ENCODE measurements at places on chromosomes 11 and 22.

- DNase-seq: no peak
These were observed 31.3 kb downstream of the LRRC74B start for GRCh38 chr22:21076912-21077625.

DNA sequence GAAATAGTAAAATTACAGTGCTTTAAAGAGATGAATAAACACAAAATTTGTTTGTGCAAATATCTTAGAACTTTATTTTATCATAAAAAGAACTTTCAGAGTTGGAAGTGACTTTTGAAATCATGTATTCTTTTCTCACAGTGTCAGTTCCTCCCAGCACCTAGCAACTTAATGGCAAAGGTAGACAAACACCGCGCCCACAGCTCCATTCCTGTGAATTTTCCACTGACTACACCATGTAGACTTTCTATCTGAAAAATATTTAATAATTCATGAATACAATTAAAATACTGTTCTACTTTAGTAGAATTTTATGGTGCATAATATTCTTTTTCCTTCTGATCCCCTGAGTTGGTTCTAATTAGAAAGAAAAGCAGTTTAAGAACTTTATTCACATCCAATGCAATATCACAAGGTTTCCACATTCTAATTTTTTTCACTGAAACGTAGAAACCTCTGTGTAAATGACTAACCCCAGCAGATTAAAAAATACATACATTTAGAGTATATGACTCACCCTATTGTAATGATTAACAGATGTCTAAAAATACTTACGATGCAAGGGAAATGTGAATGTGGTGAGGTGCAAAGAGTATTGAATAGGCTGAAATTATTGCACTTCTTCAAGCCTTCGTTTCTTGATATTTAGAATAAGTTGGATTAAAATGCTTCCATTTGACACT is 218.2 kb upstream of the CCDC179 start:
- no peak for DNase-seq

- DNase-seq: no peak
These were observed at the start of gene INSC for GRCh38 chr11:15114501-15115475. Gene INSC (plus strand): TSS chr11:15114923. CDS start chr11:15149175, 34,252 bp downstream.

- DNase-seq: no peak
These were observed 321.0 kb downstream of the NTM start for GRCh38 chr11:131691181-131692041.

DNA sequence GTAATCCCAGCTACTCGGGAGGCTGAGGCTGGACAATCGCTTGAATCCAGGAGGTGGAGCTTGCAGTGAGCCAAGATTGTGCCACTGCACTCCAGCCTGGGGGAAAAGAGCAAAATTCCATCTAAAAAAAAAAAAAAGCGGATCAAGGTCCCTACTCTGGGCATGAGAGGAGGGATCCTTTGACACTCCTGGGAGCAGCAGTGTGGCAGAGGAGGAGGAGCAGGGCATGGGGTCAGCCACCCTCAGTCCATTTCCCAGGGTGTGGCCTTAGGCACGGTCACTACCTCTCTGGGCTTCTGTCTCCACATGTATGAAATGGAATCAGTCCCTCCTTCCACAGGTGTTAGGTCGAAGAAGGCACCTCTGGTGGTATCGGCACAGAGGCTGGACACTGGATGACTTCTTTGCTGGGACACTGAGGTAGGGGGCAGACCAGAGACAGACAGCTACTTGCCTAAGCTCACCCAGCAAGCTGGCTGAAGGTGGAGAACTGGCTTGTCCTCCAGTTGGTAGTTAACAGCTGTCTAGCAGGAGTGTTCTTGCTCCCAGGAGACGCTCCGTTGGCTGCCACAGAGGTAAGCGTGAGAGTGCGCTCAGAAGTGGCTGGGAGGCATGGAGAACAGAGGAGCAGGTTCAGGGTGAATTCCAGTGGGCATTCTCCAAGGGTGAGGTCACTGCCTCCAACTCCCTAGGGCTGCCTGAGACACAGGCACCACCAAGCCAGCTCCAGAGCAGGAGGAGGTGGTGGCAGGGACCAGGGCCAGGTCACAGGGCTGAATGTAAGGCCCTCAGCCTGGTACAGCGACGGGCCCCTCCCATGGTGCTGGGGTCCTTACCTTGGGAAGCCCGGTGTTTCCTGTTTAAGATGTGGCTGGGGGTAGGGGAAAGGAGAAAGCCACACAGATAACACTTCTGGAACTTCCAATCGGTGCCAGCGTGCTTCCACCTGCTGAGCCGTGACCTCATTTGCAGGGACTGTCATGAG is 19.5 kb downstream of the TXN2 start:
- peak; percentile 63 for DNase-seq

- no peak for DNase-seq
These were observed 78.9 kb downstream of the FLI1 start for GRCh38 chr11:128772814-128773213.

- DNase-seq: no peak
These were observed 679.1 kb downstream of the DLG2 start for GRCh38 chr11:84947970-84948580.

DNA sequence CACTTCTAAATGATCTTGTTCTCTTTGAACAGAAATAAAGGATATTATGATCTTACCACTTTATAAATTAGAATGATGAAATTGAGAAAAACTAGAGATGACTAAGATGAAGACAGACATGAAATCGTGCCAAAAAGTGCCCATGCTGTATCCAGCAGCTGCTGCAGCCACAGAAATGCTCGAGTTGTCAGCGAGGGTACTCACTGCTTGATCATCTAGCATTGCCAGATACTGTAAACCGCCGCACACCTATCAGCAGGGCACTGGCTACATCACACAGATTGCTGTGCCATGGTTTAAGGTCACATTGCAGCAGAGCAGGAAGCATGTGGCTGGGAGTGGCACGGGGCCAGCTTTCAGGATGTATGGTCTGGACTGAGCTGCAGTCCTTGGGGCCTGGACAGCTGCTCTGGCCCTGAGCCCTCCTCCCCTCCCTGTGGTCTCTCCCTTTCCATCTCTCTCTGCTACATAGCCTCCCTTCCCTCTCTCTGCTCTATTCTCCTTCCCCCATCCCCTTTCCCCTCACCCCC is 51.0 kb upstream of the SEPTIN5 start:
- DNase-seq: no peak

All from mesothelial cell of epicardium (in vitro differentiated cells).